ENCODE measurements at places on chromosomes 3 and 15.

DNA sequence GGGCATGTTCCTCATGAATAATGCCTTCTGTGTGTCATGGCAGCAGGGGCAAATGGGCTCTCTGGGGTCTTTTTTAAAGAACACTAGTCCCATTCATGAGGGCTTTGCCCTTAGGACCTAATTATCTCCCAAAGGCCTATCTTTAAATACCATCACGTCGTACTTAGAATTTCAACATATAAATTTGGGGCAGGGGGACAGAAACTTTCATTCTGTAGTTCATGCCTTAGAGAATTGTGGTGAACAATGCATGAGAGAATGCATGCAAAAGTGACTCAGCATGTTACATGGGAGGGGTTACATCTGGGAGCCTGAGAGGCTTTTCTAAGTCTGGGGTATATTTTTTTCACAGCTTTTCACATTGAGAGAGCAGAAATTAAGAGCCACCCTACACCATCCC is 208.5 kb upstream of the ROPN1 start:
- H3K36me3 ChIP-seq, result no peaks in the 10 kb centered on the region
- H3K27ac ChIP-seq, result no peak overlapping the region
- H3K4me3 ChIP-seq, result no peak overlapping the region
- H3K27me3 ChIP-seq, result peaks cover 89% of the 10 kb centered on the region
- no peak for DNase-seq

DNA sequence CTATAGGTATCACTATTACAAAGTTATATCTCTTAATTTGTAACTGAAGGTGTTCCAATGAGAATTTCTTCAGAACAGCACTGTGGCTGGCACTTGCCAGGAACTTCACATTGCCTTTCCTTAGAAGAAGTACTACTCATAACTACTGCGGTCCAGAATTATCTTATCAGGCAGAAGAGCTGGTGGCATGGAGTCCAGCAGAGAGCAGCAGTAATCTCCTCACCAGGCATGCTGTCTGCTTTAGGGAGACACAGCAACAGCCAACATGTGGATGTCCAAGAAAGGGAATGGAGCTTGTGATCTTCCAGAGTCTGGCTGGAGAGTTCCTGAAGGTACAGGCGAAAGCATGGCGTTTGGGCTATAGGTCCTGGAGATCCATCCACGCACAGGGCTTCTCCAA is 919.7 kb upstream of the NR2F2 start:
- H3K4me3 ChIP-seq, result no peak overlapping the region
- H3K27ac ChIP-seq, result no peak overlapping the region
- no peaks in the 10 kb centered on the region for H3K36me3 ChIP-seq
- H3K4me1 ChIP-seq, result peaks cover 7% of the 10 kb centered on the region

- no peak overlapping the region for H3K4me3 ChIP-seq
- H3K36me3 ChIP-seq, result no peaks in the 10 kb centered on the region
- H3K27me3 ChIP-seq, result no peaks in the 10 kb centered on the region
- no peak for DNase-seq
- peaks cover 18% of the 10 kb centered on the region for H3K4me1 ChIP-seq
Observed at GRCh38 chr3:179962629-179963387, 73.9 kb downstream of the PEX5L start.

- DNase-seq, result no peak
- H3K4me3 ChIP-seq, result no peak overlapping the region
- no peak overlapping the region for H3K27ac ChIP-seq
- no peaks in the 10 kb centered on the region for H3K27me3 ChIP-seq
- H3K36me3 ChIP-seq, result no peaks in the 10 kb centered on the region
Observed at GRCh38 chr3:61828184-61828874, 267.0 kb downstream of the PTPRG start.

DNA sequence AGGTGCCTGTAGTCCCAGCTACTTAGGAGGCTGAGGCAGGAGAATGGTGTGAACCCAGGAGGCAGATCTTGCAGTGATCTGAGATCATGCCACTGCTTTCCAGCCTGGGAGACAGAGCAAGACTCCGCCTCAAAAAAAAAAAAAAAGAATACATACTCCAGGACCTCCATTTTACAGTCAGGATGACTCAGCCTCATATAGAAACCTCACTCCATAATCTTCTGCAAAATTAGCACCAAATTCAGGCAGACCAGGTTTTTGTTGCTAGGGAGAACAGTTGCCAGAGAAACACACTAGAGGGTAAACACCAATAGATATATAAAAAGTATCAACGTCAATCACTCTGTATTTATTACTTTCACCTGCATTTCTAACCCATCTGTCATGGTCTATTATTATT is 28.3 kb upstream of the AP3B2 start:
- H3K27me3 ChIP-seq, result no peaks in the 10 kb centered on the region
- DNase-seq, result no peak
- no peak overlapping the region for H3K4me3 ChIP-seq
- H3K36me3 ChIP-seq, result no peaks in the 10 kb centered on the region
- no peaks in the 10 kb centered on the region for H3K4me1 ChIP-seq
- no peak overlapping the region for H3K27ac ChIP-seq
